ENCODE measurements at places on chromosomes 5 and 9.

DNA sequence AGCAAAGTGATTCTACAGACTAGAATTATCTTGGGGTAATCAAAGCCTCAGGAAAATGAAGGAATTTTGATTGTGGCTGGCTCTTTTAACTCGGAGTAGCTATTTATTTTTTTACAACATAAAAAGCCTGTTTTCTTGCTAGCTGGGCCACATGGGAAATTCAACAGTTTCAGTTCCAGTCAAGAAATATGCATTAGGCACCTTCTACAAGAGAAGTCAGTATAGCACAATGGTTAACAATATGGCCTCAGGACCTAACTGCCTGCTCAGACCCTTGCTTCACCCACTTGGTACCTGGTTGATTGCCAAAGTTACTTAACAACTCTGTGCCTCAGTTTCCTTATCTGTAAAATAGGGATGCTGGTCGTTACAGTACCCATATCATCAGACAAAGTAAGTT is 586.2 kb downstream of the ZNF608 start:
- no peak for DNase-seq

- DNase-seq = no peak
These were observed 10.6 kb downstream of the NDFIP1 start for GRCh38 chr5:142119051-142119625.

DNA sequence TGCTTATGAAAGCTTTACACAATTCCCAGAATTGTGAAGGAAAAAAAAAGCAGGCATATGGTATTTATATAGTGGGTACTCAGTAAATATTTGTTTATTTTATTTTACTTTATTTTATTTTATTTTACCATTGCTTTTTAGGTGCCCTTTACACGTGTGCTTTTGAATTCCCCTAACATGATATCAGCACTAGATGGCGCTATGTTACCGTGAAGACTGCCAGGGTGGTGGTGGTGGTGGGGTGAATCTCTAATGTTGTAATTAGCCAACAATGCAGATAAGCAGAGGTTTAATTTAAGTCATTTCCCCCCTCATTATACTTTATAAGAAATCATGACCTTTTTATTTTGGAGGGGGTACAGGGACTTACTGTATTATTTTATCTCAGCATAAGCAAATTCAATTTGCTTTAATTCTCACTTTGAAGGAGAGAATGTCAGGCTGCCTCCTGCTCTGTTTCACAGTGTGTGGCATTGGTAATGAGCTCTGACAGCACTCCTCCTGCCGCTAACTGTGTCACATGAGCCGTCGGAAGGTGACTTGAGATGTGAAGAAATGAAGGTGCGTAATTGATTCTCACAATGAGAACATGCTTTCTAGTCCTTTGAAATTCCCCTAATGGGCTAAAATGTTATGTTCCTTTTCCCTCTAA is 165.6 kb downstream of the YTHDC2 start:
- no peak for DNase-seq

DNA sequence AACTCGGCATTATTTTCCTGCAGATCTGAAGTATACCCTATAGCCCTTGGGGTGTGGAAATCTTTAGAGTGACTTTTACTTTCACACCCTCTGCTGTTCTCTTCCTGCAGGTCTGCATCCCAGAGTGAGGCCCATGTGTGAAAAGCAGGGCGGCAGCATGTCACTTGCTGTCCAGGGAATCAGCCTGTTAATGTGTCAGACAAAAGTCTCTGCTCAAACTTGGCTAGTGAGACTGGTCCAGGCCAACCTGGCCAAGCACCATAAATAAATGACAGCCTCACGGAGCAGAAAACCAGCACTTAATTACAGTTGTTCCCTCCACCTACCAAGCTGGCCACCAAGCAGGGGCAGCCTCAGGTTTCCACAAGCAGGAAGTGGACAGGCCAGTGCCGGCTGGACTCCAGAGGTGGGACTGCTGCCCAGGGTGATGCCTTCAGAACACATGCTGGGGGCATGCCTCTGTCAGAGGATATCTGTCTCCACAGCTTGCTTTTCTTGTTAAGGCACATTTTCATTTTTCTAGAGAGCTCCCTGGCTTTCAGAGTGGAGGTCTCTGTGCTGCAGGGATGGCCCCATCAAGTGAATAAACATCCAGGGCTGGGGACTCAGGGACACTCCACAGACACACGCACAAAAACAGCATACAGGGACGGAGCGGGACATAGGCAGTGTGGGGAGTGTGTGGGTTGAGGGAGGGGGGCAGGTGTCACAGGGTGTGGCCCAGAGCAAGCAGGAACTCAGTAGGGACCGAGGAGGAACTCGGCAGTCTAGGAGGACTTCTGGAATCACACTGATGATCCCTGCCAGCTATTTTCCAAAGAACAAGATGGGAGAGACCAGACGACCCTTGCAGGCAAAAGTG is 243.8 kb upstream of the IRX1 start:
- DNase-seq = no peak

DNA sequence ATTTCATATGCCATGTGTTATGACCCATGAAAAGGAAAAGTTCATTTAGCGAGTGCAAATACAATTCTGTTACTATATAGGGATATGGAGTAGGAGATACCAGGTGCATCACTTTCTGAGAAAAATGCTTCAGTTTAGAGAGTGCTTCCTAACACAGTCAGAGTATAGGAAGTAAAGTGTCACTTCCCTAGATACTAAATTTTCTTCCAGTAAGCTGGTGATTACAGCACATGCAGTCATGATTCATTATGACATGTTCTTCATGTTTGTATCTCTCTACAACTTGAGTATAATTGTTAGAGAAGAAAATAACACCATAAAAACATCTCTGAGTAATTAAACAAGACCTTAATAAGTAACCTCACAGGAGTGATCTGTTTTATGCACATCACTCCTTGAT is 837.0 kb downstream of the DNAH5 start:
- no peak for DNase-seq

GRCh38 chr9:8362250-8362649 is 562.7 kb upstream of the DMAC1 start:
- DNase-seq = no peak

DNA sequence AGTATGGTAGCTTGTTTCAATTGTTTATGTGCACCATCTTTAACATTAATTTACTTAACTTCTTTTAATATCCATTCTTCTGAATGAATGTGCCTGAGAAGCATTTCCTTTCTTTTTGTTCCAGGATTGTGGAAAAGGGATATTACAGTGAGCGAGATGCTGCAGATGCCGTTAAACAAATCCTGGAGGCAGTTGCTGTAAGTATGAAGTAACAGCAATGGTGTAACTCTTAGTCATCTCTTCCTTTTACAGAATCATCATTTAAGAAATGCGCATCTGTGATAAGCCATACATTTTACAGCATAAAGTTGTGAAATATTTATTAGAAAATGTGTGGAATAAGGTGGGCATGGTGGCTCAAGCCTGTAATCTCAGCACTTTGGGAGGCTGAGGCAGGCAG is 117.7 kb downstream of the STARD4 start:
- no peak for DNase-seq

DNA sequence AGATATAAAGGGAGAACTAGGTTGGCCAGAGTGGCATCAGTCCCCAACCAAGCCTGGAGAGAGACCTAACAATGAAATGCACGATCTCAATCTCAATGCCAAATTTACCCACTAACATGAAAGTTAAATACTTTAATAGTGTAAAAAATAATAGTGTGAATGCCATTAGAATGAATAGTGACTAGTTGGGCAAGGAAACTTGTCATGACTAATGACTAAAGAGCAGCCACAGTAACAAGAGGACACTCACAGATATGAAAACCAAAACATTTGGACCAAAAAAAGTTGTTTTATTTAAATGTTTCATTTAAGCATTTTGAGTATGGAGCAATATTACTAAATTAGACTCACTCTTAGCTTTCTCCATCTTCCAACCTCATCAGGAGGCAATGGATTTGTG is 1853.8 kb downstream of the EFNA5 start:
- DNase-seq = no peak

DNA sequence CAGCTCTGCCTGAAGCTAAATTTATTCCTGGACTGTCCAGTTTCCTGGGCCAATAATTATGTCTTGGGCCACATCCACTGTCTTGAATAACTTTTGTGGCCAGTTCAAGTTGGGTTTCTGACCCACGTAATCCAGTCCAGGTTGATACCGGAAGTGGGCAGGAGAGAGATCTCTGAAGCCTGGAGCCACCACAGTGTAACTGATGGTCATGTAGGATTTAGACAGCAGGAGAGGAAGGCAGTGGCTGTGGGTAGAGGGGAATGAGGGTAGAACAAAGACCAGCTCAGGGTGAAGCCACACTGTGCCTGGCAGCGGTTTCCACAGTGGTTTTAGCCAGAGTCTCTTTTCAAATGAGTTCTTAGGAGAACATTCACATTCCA is 30.2 kb downstream of the SH3PXD2B start:
- no peak for DNase-seq

- DNase-seq = no peak
These were observed 389.1 kb downstream of the ENC1 start for GRCh38 chr5:74251141-74252035.

Measured in caudate nucleus (tissue), 63 donors.